NCI-H1048 (cell line): ENCODE measurements at places on chromosomes 13 and 19.

DNA sequence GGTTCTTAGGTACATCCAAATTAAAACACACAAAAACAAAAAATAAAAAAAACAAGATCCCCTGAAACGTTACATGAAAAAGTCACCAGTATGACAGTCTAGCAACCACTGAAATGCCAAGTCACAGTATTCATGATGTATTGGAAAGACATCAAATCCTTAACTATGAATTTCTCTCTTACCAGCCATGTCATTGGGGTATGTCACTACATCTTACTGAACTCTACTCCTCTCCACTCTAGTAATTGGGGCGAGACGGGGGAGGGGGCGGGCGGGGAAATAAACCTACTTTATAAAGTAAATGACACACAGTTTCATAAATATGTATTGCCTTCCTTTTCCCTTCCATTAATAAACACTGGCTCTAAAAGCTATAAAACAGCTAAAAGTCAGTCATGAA, 65.5 kb downstream of the USP12 start:
- no peak for DNase-seq

DNA sequence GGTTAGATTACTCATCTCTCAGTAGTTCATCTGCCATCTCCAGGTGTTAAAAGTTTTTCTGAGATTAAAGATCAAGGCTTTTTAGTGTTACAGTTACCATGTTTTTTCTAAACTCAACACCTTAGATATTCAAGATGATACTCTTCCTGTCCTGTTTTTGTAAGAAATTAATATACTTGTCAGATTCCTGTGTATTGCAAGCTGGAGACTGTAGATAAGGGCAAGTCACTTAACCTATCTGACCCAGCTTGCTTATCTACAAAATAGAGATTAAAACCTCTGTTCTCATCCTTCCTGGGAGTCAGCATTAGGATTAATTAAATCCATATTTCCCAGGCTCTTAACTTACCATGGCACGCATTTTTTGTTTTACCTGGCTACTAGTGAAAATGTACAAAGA, 25.2 kb downstream of the SUGT1 start:
- DNase-seq: no peak

GRCh38 chr13:110121422-110122083, 185.4 kb downstream of the COL4A1 start:
- no peak for DNase-seq

DNA sequence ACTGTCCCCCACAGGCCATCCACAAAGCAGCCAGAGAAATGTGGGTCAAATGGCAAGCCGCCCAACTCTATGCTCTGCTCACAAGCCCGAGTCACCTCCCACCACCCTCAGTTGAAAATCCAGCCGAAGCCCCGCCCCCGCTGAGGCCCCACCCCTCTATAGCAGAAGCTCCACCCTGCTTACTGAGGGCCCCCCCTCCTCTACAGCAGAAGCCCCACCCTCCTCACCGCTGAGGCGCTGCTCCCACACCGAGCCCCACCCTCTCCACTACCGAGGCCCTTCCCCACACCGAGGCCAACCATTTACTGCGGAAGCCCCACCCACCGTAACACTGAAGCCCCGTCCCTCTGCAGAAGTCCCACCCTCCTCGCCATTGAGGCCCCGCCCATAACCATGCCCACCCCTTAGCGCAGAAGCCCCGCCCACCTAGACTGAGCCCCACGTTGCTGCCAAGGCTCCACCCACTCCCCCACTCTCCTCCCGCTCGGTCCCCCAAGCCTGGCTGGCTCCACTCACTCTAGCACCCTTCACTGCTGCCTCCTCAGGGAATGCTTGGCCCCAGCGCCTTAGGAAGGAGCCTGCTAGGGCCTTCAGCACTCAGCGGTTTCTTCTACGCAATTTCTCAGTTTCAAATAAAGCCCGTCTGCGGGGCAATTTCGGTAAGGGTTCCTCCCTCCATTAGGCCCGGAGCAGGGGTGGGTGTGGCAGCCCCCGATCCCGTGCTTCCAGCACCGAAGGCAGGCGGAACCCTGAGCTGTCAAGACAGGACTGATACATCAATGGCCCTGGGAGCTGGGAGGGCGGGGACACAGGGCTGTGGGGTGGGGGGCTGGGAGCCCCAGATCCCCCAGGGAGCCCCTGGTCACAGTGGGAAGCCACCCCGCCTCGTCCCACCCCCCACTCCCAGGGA, 9.0 kb upstream of the MYDGF start:
- DNase-seq: peak; percentile 48

- no peak for DNase-seq
These were observed 7.0 kb downstream of the GNA15 start for GRCh38 chr19:3142781-3143337.

GRCh38 chr19:50173127-50173526, 10.0 kb upstream of the IZUMO2 start:
- DNase-seq: no peak

DNA sequence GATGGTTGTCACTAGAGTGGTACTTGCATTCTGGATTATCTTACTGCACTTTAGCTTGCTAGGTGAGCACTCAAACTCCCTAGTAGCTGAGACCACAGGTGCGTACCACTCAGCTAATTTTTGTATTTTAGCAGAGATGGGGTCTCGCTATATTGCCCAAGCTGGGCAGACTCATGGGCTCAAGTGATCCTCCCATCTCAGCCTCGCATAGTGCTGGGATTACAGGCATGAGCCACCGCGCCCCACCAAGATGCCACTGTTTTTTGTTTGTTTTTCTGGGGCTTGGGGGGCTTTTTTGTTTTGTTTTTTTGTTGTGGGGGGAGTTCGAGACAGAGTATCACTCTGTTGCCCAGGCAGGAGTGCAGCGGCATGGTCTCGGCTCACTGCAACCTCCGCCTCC, 17.8 kb downstream of the LYPD3 start:
- DNase-seq: no peak

- DNase-seq: no peak
These were observed 49.4 kb upstream of the IPO5 start for GRCh38 chr13:97904059-97904458.

- no peak for DNase-seq
These were observed 34.7 kb upstream of the ESD start for GRCh38 chr13:46831588-46832194.

GRCh38 chr19:44725251-44725650, 23.3 kb upstream of the BCL3 start:
- no peak for DNase-seq

- DNase-seq: no peak
These were observed 44.7 kb downstream of the PLPP2 start for GRCh38 chr19:246551-246950.

GRCh38 chr19:2618611-2619010, 83.9 kb downstream of the GNG7 start:
- no peak for DNase-seq

GRCh38 chr19:16249826-16250404, 52.2 kb downstream of the AP1M1 start:
- DNase-seq: no peak

- no peak for DNase-seq
These were observed 26.9 kb downstream of the GGACT start for GRCh38 chr13:100561599-100562204.

DNA sequence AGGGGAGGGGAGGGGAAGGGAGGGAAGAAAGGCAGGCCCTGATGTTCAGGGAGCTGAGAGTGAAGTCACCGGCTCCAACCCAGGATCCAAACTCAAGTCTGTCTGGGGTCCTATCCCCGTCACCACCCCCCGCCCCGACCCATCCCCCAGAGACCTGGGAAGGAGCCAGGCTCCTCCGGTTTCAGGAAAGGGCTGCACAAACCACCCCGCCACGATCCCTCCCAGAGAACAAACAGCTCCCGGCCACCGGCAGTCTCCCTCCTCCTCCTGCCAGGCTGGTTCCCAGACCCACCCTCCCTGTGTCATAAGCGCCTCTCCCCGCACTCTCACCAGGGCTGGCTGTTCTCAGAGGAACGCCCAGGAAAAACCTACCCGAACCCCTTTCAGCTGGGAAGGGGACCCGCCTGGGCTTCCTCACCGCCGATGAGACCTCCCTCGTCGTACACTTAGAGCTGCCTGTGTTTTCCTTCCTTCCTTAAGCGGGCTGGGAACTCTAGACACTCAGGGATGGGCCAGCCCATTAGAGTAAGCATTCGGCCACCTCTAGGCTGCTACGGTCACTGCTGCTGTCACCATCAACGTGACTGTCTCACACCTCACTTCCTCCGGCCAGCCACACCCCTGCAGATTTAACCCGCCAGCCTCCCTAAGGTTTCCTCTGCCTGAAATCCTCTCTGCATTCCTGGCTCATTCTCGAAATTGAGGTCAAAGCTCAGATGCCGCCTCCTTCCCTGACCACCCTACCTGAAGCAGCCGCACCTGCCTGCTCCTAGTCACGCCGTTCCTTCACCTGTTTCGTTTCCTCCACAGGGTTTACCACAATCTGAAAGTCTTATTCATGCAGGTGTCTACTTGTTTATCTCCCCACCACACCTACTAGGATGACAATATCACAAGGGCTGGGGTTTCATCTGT, 6.3 kb upstream of the RDH13 start:
- no peak for DNase-seq

- no peak for DNase-seq
These were observed 258.6 kb downstream of the EFNB2 start for GRCh38 chr13:106276876-106277275.

- DNase-seq: peak; percentile 72
These were observed 10.2 kb downstream of the OXGR1 start for GRCh38 chr13:96984051-96984508.

GRCh38 chr13:91058066-91058465, 289.4 kb upstream of the MIR17HG start:
- no peak for DNase-seq

DNA sequence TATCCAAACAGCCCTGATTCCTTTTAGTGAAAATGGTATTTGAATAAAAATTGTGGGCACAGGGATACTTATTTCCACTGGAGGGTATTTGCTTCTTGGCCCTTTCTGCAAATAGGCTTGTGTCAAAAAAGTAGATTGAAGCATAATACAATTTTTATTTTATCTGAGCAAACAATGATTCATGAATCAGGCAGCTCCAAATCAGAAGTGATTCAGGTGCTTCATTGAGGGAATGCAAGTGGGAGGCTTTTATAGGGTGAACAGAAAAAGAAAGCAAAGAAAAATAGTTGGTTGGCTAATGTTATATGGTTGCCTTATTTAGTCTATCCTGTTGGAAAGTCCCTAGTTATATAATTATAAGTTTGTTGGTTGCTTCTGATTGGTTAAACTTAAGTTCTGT, 117.9 kb downstream of the ITGBL1 start:
- DNase-seq: no peak
